ENCODE measurements at places on chromosomes 1 and 21.

DNA sequence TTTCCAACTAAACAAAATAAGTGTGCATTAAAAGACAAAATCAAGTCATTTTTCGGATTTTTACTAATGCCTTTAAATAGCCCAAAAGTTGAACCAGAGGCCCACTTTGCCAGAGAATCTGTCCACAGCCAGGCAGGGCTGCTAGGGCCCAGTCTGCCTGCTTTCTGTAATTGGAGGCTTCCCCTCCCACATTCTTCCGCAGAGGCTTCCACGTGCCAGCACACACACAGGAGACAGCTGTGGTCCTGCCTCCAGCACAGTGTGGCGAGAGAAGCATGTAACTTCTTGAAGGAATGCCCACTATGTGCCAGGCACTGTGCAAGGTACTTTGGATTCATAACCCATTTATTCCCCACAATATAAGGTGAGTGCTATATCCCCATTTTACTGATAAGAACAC lies 11.3 kb upstream of the PDZK1IP1 start:
- no peak for DNase-seq

- DNase-seq = peak; percentile 85
Measured at GRCh38 chr1:44213222-44214112, at the start of gene DMAP1. DMAP1 (plus strand) TSS chr1:44213471; CDS start chr1:44213754, 283 bp downstream.

DNA sequence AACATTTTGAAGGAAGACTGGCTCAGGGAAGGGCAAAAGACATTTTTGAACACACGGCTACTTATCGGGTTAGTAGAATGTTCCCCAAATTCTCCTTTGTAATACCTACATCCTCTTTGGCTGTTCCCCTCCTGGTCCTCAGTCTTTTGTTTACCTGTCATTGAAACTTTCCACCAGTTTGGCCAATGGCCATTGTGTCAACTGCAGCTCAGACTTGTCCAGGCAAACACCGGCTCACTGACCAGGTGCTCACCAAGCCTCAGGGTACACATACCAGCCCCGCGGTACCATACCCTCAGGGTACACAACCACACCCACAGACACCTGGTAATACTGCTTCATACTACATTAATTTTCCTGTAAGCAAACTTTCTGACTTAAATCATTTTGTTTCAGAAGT lies 84.8 kb upstream of the ZNF648 start:
- no peak for DNase-seq

- DNase-seq = no peak
Measured at GRCh38 chr1:205547936-205548827, 43.7 kb downstream of the CDK18 start.

DNA sequence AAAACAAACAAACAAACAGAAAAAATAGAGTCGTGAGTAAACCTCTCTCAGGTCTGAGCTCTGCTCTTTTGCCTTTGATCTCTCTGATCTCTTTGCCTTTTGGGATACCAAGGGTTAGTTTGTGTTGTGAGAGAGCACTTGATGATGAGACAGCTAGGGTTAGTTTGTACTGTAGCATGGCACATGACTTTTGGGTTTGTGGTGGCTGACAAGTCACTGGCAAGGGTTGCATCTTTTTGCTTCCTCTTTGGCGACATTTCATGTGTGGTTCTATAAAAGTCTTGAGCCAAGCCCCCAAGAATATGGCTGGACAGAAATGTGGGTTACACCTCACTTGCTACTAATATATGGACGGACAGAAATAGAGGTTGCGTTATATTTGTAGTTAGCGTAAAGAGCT lies 60.5 kb downstream of the TESK2 start:
- no peak for DNase-seq
